ENCODE measurements at places on chromosomes 12 and 14.

DNA sequence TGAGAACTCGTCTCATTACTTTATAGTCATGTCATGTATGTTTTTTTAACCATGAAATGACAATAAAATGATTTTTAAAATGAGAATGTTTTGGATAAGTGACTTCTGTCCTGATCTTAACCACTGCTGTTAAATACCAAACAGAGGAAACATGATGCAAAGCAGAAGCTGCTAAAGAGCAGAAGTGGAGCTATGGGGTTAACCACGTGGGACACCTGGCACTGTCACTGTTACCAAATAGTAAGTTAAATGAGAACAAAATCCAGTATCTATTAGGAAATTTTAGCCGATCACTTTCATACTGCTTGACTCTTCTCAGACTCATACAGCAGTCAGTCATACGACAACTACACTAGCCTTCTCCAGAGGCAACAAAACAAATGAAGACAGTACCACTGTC, 82.4 kb downstream of the SCAF11 start:
- DNase-seq: no peak

DNA sequence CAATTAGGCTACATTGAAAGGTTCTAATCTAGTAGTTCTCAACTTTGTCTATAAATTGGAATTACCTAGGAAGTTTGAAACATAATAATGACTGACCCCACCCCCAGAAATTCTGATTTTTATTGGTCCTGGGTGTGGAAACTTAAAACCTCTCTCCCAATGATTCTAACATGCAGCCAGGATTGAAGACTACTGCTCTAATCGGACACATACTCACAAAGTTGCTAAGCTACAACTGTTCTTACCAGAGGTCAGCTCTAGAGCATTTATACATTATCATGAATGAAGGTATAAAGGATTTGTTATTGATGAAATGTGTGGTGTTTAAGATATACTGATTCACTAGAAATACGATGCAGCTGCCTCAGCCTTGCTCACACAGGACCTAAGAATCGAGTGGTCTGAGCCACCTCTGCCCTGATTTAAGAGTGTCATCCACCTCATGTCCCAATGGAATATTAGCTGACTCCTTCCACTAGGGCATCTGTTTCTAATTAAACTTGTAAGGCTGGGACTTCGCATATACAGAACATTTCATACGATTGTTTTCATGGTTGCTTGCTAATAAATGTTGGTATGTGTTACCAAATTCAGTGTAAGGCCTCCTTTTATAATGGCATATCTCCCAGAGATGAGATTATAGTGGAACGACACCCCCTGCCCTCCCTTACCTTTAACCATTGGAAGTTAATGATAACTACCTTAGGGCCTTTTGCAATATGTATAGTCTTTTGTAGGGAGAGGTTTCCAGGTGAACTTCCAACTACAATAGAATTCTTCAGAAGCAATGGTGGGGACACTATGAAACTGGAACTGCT, 410.8 kb upstream of the PDE3A start:
- DNase-seq: no peak

GRCh38 chr12:120853188-120853587, 51.0 kb downstream of the SPPL3 start:
- DNase-seq: no peak

GRCh38 chr12:62866451-62867082, 68.4 kb downstream of the PPM1H start:
- DNase-seq: no peak

DNA sequence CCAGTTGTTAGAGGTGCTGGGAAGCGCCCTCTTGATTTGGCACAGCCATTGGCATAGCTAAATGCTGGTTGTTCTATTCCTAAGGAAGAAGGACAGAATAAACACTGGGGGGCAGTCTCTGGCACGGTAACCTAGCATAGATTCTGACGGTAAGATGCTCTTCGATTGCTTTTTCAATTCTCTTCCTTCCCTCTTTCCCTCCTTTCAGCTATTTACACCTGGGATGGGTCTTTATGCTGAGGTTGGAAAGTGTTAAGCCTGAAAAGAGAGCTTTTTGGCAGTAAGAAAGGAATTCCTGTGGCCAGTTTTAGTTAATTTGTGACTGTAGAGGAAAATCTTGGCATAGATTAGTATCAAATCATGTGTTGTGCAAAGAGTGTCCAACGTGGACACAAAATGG, 162.8 kb downstream of the SNAPC1 start:
- DNase-seq: no peak

- no peak for DNase-seq
Observed at GRCh38 chr14:65184032-65184764, 81.9 kb upstream of the MAX start.

GRCh38 chr14:61145903-61146481, 135.1 kb downstream of the TMEM30B start:
- no peak for DNase-seq

DNA sequence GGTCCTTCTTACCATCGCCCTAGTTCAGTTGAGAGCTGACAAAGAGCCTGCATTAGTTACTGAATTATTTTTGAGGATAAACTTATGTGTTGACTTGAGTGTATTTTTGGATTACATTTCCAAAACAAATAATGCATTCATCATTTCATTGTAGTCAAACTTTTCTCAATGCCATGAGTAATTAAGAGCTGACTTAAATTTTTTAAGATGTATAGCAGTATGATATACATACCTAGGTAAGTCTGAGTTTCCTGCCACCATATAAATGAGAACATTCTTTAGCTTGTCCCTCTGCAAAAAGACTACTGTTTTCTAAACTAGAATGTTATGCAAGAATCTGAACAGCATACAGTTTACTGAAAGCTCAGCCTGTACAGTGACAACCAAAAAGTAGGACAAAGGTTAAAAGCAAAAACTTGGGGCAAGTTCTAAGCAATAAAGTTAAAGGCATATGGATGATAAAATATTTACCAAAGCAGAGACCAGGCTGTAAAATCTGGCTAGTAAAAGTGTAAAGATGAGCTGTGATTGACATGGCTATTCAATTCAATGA, 82.1 kb upstream of the FERMT2 start:
- no peak for DNase-seq
